Heart left ventricle (tissue), 16 donors: ENCODE measurements at places on chromosomes 6 and 20. TPM values are rescaled to one million over a fixed set of nuclear protein-coding genes. Genes with fewer than 3 reads are reported as not detected.

Gene TAGAP
- 1.4 TPM for total RNA-seq

Gene GJA1
- total RNA-seq, result 190 TPM

Gene ZBTB46
- 27.4 TPM for total RNA-seq

- DNase-seq, result no peak
- no peaks in the 10 kb centered on the region for H3K36me3 ChIP-seq
- no peak overlapping the region for H3K4me3 ChIP-seq
- no peaks in the 10 kb centered on the region for H3K27me3 ChIP-seq
Observed at GRCh38 chr20:52482044-52482443, 290.5 kb upstream of the ZFP64 start.

GRCh38 chr6:126188279-126188909, 151.5 kb upstream of the CENPW start:
- H3K27me3 ChIP-seq, result no peaks in the 10 kb centered on the region
- no peak for DNase-seq
- H3K4me1 ChIP-seq, result no peaks in the 10 kb centered on the region
- H3K27ac ChIP-seq, result no peak overlapping the region
- H3K4me3 ChIP-seq, result no peak overlapping the region

DNA sequence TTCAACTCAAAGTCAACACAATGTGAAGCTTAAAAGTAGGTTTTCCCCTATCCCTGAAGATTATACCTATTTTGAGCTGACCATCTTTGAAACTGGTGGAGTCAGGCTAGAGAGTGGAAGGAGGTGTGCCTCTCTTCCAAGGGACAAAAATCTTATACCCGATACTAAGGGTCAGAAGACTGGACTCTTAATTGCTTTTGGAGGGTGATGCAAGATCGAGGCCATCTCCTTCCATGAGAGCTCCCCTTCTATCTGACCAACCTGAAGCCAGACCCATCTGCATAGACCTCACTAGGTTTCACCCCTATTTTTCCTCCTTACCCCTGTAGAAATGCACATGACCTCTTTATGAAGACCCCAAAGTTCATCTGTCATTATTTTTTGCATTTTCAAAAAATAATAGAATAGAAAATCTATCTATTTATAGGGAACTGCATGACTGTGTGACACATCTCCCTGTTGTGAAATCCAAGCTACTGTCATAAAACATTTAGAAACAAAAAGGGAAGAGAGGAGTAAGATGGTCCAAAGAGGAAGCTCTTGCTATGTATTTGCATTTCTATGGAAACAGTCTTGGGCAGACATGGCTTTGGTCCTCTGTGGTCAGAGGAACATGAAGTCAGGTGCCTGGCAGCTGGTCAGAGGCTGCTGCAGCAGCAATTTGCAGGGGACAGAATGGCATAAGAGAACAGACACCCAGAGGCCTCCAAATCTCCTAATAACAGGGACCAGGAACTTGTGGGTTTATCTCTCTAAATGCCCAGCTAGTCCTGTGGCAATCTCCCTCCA, 349.2 kb downstream of the MAFB start:
- H3K4me3 ChIP-seq, result no peak overlapping the region
- no peaks in the 10 kb centered on the region for H3K4me1 ChIP-seq
- H3K27me3 ChIP-seq, result no peaks in the 10 kb centered on the region
- H3K36me3 ChIP-seq, result no peaks in the 10 kb centered on the region
- H3K27ac ChIP-seq, result peak overlapping the region; percentile 85
- DNase-seq, result peak; percentile 40

DNA sequence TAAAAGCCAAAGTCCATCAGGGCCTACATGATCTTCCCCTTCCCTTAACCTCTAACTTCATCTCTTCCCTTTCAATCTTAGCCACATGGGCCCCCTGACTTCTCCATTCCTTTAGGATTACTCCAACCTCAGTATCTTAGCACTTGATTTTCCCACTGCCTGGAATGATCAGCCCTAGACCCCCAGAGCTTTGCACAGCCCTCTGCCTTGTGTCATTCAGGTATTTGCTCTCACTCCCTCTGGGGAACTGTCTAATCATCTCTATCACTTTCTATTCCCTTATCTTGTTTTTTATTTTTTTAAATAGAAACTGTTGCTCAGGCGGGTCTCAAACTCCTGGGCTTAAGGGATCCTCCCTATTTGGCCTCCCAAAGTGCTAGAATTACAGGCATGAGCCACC, 13.3 kb upstream of the ZNFX1 start:
- H3K27me3 ChIP-seq, result no peaks in the 10 kb centered on the region
- H3K4me1 ChIP-seq, result peaks cover 8% of the 10 kb centered on the region
- peaks cover 59% of the 10 kb centered on the region for H3K36me3 ChIP-seq

GRCh38 chr20:13996265-13996664, 949 bp downstream of the MACROD2 start:
- H3K27ac ChIP-seq, result no peak overlapping the region
- no peaks in the 10 kb centered on the region for H3K4me1 ChIP-seq
- H3K4me3 ChIP-seq, result peak overlapping the region; percentile 42
- H3K36me3 ChIP-seq, result no peaks in the 10 kb centered on the region
- DNase-seq, result no peak

DNA sequence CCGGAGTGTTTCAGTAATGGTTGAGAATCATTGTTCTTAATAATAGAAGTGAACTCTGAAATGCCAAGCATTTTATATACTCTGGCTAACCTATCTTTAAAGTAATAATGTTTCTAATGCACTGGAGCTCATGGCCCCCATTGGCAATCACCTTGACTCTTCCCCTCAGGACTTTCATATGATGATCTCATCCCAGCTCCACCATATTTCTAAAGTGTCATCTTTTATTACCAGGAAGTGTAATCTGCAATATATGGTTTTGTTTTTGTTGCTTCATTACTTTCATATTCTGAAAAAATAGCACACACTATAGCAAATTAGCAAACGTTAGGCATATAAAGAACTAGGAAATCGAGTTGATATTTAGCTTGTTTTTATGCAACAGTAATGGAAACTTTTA, 60.3 kb downstream of the TULP4 start:
- H3K27ac ChIP-seq, result no peak overlapping the region
- no peaks in the 10 kb centered on the region for H3K27me3 ChIP-seq
- no peak overlapping the region for H3K4me3 ChIP-seq
- no peaks in the 10 kb centered on the region for H3K4me1 ChIP-seq
- H3K36me3 ChIP-seq, result no peaks in the 10 kb centered on the region

- no peak overlapping the region for H3K27ac ChIP-seq
- no peak for DNase-seq
- H3K36me3 ChIP-seq, result no peaks in the 10 kb centered on the region
- H3K4me3 ChIP-seq, result no peak overlapping the region
- H3K27me3 ChIP-seq, result peaks cover 2% of the 10 kb centered on the region
Observed at GRCh38 chr20:61436283-61436666, 184.2 kb downstream of the CDH4 start.

DNA sequence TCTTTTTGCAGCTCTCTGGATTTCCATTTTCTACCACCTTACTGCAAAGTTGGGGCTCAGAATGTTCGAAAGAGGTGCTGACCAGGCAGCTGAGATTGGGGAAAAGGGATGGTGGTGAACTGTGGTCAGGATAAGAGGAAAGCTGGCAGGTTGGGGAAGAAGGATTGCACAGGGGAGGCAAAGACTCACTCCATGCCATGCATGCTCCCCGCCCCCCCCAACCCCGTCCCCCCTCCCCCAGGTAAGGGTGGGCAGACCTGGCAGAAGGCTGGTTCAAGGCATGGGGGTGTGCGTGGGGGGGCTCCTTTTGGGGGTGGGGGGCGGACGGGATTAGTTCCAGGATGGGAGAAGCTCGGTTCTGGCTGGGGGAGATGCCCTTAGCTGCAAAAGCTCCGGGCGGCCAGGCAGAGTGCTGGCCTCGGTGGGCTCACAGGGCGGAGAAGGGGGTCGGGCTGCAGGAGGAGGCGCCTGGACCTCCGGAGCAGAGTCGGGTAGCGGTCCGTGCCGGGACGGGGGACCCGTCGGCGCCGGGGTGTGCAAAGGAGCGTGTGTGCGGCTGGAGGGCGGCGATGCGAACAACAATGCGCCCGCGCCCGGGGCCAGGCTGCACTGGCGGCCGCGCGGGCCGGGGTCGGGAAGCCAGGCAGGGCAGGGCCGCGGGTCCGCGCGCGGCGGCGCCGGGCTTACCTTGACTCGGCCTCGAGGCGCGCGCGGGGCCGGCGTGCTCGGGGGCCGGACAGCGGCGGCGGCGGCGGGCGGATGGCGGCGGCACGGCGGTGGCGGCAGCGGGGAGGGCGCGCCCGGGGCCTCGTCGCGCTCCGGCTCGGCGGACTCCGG, 880 bp downstream of the ADNP start:
- peaks cover 55% of the 10 kb centered on the region for H3K4me1 ChIP-seq
- H3K36me3 ChIP-seq, result peaks cover 5% of the 10 kb centered on the region
- H3K4me3 ChIP-seq, result peak overlapping the region; percentile 78
- DNase-seq, result peak; percentile 33
- H3K27ac ChIP-seq, result peak overlapping the region; percentile 99
- no peaks in the 10 kb centered on the region for H3K27me3 ChIP-seq

- no peaks in the 10 kb centered on the region for H3K36me3 ChIP-seq
- no peak overlapping the region for H3K4me3 ChIP-seq
- H3K4me1 ChIP-seq, result no peaks in the 10 kb centered on the region
- no peak overlapping the region for H3K27ac ChIP-seq
- DNase-seq, result no peak
- no peaks in the 10 kb centered on the region for H3K27me3 ChIP-seq
Observed at GRCh38 chr6:122548281-122548680, 61.9 kb upstream of the PKIB start.

DNA sequence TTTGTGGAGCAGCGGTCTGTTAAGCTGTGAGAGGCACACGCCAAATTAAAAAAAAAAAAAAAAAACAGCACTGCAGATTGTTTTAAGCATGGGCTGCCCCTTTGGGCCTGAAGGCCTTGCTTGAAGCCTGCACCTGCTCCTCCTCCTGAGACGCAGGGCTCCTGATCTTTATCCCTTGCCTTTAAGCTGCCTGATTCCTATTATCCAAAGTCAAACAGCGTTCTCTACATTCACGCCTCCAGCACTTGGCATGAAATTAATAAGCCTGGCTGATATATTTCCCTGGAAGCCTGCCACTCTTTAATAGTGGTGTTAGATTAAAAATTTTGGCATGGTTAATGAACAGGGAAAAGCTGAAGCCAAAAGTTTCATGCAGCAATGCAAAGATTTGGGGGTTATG, 163.9 kb downstream of the FAXC start:
- no peak overlapping the region for H3K4me3 ChIP-seq
- H3K27me3 ChIP-seq, result no peaks in the 10 kb centered on the region
- no peaks in the 10 kb centered on the region for H3K36me3 ChIP-seq
